ENCODE measurements at places on chromosomes 3 and 15. TPM values are rescaled to one million over a fixed set of nuclear protein-coding genes. Genes with fewer than 3 reads are reported as not detected.

The CTDSPL gene
- 6.6 TPM for total RNA-seq

The RLBP1 gene
- total RNA-seq = 0.27 TPM

The NRG4 gene
- 0.86 TPM for total RNA-seq

The CHRD gene
- total RNA-seq = 4.1 TPM

The GPR62 gene
- 0.39 TPM for total RNA-seq

The SNTN gene
- total RNA-seq = 0.10 TPM

The LRRC31 gene
- total RNA-seq = not detected

The SPATA12 gene
- 0.14 TPM for total RNA-seq

DNA sequence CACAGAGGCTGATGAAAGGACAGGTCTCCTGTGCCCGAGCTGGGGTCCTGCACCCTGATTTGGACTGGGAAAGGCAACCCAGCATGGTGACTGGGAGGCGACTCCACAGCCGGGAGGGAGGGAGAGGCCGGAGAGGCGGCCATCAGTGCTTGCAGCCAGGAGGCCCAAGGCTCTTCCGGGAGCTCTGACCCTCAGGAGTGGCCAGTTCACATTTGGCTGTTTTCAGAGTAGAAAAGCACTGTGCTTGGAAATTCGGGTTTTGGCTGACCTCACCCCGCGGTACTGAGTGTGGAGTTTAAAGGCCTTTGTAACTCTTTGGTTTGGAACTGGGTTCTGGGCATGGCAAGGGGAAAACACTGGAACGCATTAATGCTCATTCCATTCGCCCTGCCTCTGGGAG, 31.9 kb downstream of the SMAD6 start:
- no peak for ATAC-seq

GRCh38 chr3:107430996-107431245, 53.7 kb downstream of the CCDC54 start:
- no peak for ATAC-seq

GRCh38 chr3:170589113-170589512, 3.2 kb upstream of the SLC7A14 start:
- ATAC-seq = no peak

- no peak for ATAC-seq
Measured at GRCh38 chr15:31262901-31263671, 63.5 kb upstream of the KLF13 start.

DNA sequence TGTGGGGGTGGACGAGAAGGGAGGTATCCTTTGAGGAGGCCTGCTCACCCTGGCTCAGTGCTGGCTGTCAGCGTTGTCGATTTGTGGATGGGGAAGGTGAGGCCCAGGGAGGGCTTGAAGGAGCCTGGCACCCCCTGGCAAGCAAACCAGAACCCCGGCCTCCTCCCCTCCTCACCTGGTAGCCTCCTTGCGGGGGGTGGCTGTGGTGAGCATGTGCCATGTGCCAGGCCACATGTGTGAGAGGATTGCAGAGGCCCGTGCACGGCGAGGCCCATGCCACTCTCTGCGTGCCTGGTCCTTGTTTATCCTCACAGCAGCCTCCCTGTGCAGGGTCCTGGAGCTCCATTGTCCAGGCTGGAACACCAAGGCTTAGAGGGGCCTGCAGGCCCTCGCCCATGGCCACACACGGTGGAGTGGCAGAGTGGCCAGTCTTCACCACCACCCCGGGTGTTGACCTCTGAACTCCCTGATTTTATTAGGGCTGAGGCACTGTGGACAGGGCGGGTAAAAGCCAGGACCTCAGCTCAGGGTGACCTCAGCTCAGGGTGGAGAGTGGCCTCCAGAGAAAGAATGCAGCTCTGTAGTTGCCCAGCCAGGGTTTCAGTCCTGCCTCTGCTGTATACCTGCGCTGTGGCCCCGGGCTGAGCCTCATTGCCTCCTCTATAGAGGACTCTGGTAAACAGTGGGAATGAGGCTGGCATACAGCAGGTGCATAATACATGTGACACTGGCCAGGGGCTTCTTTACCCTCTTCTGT, 29.1 kb downstream of the HDAC11 start:
- no peak for ATAC-seq

- ATAC-seq = no peak
Measured at GRCh38 chr15:63440756-63441155, 59.1 kb upstream of the CA12 start.

GRCh38 chr3:52278510-52279069, at the start of gene WDR82:
WDR82 (minus strand) TSS chr3:52278649; CDS start chr3:52278361, 288 bp downstream.
- peak; percentile 77 for ATAC-seq

GRCh38 chr3:88013592-88013991, 45.2 kb downstream of the CGGBP1 start:
- no peak for ATAC-seq

- ATAC-seq = no peak
Measured at GRCh38 chr3:14798231-14798630, 20.5 kb upstream of the FGD5 start.

GRCh38 chr3:153094386-153094785, 67.6 kb upstream of the RAP2B start:
- ATAC-seq = no peak

DNA sequence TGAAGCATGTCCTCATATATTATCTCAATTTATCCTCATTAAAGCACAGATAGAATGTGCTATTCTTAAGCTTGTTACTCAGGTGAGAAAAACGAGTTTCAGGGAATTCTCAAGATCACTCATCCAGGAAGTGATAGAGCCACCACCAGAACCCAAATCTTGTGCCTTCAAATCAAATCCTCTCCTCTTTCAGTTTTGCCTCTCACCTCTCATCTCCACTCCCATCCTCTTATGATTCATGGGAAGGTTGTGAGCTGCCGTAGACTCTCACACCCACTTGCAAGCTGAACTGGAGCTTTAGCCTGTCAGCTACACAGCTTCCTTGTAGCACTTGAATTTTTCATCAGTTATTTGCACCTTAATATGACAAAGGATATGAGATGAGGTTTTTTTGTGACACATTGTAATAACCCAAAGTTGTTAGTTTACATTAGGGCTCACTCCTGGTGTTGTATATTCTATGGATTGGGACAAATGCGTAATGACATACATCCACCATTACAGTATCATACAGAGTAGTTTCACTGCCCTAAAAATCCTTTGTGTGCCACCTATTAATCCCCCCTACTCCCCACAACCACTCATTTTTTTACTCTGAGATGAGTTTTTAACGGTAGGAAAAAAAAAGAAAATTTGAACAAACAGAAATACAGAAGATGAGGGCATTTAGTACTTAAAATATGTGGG, 25.7 kb downstream of the GPR15 start:
- no peak for ATAC-seq

- peak; percentile 90 for ATAC-seq
Measured at GRCh38 chr3:125357032-125357658, 18.0 kb downstream of the ZNF148 start.

DNA sequence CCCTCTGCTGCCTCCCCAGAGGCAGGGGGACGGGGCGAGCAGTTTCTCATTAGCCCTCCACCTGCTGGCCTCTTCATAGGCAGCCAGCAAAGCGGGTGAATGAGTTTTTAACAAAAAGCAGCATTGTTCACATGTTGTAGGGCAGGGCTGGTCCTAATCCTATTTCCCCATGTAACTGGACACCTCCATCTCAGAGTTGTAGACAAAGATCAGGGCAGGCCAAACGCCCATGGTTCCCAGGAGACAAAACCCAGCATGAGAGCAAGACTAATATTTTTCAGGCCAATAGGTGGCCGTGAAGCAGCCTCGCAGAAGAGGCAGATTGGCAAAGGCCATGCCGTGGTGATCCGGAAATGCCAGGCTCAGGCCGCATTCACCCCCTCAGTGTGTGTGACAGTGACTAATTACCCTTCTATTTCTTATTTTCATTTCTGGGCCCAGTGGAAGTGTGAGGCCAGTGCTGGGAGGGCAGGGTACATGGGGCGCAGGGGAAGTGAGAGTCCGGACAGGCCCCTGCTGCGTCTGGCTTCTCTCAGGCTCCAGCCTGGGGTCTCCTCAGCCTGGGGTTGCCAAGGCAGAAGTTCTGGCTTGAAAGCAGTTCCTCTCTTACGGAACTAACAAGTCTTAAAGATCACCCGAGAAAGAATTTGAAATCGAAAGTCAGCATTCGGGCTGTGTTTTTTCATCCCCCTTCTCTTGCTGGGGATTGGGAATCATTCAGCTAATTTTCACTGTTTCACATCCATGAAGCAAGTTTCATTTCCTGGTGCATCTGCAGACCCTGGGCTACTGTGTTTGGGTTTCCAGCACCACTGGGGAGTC, 64.8 kb downstream of the BOC start:
- ATAC-seq = peak; percentile 77

- ATAC-seq = no peak
Measured at GRCh38 chr3:55654123-55654760, 167.1 kb upstream of the WNT5A start.

GRCh38 chr15:39205506-39206371, 375.1 kb upstream of the THBS1 start:
- no peak for ATAC-seq

DNA sequence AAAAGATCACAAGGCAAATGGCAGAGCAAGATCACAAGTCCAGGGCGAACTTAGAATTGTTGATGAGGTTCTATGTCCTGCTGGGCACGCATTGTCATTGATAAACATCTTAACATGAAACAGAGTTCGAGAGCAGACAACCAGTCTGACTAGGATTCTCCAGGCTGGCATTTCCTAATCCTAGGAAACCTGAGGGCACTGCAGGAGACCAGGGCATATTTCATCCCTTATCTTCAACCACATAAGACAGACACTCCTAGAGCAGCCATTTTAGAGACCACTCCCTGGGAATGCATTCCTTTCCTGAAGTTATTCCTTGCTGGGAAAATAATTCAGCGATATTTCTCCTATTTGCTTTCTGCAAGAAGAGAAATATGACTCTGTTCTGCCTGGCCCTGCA, 1199.9 kb downstream of the SI start:
- ATAC-seq = no peak

DNA sequence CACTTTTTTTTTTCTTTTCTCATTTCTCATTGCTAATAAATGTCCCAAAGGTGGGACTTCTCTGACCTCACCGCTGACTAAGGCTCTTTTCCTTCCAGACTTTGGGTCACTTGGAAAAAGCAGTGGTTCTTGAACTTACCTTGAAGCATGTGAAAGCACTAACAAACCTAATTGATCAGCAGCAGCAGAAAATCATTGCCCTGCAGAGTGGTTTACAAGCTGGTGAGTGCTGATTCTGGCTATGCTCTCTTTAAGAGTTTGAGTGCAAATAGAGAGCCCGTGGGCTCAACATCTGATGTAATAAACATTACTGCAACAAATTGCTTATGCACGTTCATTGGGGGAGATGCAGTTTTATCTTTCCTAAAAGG, 2.0 kb downstream of the BHLHE40 start:
- ATAC-seq = no peak

GRCh38 chr3:126621627-126622345, 33.1 kb downstream of the TXNRD3 start:
- no peak for ATAC-seq

- ATAC-seq = no peak
Measured at GRCh38 chr3:176755552-176755951, 441.7 kb downstream of the TBL1XR1 start.

DNA sequence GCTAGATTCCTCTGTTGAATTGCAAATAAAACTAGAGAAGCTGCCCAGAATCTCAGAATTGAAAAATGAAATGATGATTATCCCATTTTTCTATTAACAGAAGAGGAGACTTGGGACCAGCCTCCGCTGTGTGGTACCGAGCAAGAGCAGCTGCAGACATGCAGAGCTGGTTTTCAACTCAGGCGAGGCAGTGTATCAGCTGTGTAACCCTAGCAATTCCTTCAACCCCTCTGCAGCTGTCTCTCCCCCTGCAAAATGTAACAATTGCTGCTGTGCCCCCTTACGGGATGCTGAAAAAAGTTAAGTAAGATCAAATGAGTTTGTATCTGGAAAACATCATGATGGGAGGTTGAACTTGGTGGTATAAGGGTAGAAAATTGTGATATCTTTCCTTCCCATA, 98.5 kb upstream of the C3orf80 start:
- ATAC-seq = no peak
